ENCODE measurements at places on chromosomes 1 and 21.

- DNase-seq = no peak
Observed at GRCh38 chr1:18343581-18343980, 137.1 kb upstream of the KLHDC7A start.

DNA sequence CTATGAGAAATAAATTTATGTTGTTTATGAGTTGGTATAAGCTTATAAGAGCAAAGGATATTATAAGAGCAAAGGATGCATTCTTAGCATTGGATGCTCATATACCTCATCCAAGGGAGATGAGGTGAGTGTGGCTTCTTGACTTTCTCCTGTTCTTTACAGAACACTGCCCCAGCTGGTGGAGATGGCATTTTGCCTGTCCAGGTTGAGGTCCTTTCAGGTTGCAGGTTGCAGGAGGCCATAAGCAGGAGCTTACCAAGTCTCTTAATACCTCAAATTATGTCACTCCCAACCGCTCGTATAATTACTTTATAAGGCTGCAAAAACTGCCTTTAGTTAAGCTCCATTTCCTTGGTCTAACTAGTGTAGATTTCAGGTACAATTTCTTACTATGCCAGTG, 66.7 kb downstream of the RPE65 start:
- DNase-seq = no peak

GRCh38 chr1:201508809-201509208, 1.9 kb upstream of the CSRP1 start:
- no peak for DNase-seq

DNA sequence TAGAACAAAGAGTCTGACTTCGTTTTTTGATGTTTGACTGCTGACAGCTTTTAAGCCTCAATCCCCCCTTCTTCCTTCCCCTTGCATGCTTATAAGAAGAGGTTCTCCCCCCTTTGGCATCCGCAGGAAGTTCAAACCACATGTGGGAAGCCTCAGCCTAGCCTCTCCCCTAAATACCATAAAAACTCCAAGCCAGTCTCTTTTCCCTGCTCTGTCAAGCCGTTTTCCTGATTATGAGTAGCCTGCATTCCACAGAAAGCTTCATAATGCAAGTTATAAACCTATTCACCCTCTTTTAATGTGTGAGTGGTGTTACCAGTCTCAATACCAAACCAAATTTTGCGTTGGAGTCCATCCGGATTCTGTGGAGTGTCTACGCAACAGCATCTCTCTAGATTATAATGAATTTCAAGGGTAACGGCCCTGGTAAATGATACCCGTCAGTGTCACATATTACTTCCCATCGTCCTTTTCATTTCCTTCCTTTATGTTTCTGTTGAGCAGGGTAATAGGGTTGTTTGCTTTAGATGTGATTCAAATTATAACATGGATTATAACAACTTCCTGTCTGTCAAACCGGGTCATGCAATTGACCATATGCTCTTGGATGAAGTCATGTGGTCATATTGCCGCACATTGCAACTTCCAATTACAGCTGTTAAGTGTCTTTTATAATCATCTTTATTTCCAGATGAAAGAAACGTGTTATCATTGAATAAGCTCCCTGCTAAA, 717.5 kb downstream of the RWDD3 start:
- no peak for DNase-seq

DNA sequence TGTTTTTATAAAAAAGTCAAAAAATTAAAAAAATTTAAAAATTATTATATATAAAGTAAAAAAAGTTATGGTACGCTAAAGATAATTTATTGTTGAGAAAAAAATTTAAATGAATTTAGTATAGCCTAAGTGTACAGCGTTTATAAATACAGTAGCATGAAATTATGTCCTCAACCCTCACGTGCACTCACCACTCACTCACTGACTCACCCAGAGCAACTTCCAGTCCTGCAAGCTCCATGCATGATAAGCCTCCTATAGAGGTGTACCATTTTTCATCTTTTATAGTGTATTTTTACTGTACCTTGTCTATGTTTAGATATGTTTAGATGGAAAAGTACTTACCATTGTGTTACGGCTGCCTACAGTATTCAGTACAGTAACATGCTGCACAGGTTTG, 5.1 kb downstream of the DISC1 start:
- DNase-seq = no peak

DNA sequence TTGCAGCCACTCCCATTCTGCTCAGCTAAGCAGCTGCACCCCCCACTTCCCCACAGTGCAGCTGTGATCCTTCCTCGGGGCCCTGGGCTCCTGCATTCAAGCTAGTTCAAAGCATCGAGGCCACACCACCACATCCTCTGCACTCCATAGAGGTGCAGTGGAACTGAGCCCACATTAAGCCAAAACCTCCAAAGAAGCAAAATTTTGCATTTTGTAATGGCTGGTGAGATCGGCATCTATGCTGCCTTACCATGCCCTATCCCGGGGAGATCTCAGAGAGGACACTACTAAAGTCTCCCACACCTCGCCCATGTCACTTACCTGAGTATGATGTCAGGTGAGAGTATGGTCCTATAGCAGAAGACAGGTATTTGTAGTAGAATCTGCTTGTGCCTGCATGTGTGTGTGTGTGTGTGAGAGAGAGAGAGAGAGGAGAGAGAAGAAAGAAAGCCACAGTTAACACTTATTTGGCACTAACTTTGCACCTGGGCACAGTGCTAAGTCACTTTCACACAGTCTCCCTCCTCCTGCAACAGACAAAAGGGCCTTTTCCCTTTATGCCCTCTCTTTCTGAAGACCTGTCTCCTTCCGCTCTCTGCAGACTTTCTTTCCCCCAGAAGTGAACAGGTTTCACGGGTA, 89.8 kb downstream of the KIF14 start:
- DNase-seq = peak; percentile 76

- DNase-seq = no peak
Observed at GRCh38 chr1:218302155-218302554, 17.1 kb downstream of the RRP15 start.

DNA sequence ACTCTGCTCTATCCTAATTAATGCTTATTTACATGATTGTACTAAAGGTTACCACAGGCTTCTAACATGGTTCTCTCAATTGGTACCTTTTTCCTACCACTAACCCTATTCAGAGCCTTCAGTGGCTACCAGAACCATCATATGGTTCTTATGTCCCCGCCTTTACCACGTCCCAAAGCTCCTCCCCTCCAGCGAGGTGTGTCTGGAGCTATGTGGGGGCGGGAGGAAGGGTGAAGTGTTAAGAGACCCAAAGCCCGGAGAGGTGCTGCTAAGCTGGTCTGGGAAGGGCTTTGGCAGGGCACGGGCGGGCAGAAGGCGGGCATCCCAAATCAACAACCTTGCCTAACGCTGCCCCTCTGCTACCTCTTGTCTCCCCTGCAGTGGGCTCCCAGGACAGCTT, 10.0 kb downstream of the SPATA46 start:
- no peak for DNase-seq

Data from CD4-positive, CD25-positive, alpha-beta regulatory T cell (primary cell).